Endothelial cell (in vitro differentiated cells): ENCODE measurements at places on chromosomes 5 and 9.

DNA sequence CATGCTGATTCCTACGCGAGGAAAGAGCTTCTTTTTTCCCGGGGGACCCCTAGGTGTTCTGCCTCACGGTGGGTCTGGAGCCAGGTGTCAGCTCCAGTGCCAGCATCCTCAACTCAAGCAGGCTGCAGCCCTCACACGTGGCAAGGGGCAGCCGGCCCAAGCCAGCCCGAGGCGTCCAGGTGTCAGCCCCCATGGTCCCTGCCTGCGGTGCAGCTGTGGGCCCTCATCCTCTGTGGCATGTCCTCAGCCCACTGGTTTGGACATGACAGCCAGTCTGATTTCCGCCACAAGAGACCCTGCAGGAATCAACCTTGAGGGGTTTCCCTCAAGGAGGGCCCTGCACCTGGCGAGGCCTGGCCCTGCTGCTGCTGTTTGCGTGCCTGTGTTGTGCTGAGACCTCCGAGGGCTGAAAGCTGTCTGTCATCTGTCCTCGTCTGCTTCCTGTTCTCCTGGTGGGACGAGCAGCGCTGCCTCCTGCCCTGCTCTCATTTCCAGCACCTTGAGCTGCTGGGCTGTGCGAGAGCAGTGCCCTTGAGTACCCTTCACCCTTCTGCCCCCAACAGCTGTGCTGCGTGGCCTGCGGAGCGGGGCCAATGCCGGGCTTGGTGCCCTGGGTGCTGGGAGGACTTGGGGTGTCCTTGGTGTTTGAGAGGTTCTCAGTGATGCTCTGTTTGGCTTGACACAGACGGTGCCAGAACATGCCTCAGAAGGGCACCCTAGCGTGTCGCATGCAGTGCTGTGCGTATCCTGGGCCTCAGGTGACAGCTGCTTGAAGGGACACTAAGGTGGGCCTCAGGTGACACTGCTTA lies 137.6 kb downstream of the CACNA1B start:
- no peak for DNase-seq

- DNase-seq = no peak
Measured at GRCh38 chr5:112671687-112672086, 66.0 kb upstream of the APC start.

DNA sequence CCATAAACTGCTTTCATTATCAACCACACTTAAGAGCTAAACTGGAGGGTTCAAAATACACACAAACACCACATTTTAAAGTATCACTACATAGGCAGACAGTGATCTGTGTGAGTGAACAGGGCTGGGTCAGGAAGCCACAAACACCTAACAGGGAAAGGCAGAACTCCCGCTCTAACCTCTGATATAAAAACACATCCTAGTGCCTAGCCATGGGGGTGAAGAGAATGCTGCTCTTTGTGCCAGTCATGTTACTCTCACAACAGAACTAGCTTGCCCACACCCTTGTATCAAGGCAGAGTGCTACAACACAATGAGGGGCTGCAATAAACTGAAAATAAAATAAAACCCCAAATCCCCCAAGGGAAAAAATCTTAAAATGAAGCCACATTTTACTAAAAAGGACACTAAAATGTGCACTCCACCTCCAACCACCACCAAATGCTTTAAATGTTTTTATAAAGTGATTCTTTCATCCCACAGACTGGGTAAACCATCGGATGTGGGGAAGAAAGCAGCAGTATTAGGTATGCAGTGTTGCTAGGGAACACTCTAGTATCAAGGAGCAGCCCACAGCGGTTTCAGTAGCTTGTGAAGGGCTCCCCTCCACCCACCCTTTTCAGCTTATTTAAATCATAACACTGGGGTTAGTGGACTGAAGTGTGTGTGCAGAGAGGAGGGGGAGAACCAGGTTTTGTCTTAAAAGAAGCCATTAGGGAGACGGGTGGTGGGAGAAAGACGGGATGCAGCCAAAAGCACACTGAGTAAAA lies 64.5 kb downstream of the TMEM161B start:
- no peak for DNase-seq

- DNase-seq = no peak
Measured at GRCh38 chr5:115559524-115559923, 14.9 kb upstream of the FEM1C start.

- DNase-seq = no peak
Measured at GRCh38 chr5:25694801-25695200, 1050.0 kb upstream of the CDH10 start.

DNA sequence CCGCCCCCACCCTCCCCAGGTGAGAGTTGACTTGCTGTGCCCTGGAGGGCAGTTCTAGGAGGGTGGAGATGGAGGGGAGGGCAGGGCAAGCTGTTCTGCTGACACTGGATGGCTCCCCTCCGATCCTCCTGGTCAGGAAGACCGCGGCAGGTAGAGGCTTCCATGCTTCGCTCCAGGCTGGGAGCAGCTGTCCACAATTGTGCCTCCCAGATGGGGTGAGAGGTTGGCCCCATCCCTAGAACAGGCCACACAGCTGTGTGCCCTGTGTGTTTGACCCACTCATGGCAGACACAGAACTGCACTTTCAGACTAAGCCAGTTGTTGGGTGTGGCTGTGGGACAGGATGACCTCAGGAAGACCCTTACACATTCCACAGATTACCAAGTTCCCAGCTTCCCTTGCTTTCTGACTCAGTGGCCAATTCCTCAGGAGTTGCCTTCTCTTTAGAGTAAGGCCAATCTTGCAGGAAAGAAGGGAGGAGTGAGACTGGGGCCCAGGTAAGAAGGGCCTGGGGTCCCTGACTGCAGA lies 72.1 kb upstream of the HSPA9 start:
- no peak for DNase-seq

DNA sequence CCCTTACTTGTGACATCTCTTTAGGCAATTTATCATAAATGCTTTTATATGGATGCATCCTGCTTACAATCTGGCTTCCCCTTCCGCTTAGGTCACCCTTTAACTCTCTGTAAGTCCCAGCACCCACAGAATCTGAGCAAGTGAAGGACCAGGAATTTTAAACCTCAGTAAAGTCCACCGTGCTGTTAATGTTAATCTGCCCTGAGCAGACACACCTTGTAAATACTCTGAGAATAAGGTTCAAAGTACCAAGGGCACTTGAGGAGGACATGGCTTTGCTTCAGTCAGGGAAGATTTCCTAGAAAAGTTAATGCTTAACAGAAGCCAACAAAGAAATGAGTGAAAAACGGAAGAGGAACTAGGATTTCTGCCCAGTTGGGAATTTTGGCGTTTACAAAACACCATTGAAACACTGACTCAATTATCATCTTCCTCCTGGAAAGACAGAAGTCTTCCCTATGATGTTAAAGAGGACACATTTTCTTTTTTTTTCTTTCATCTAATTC lies 26.4 kb upstream of the TTC39B start:
- no peak for DNase-seq

- DNase-seq = no peak
Measured at GRCh38 chr9:127130661-127131538, 8.5 kb upstream of the ANGPTL2 start.

GRCh38 chr5:75617736-75618352 lies 6.6 kb downstream of the ANKDD1B start:
- DNase-seq = no peak

DNA sequence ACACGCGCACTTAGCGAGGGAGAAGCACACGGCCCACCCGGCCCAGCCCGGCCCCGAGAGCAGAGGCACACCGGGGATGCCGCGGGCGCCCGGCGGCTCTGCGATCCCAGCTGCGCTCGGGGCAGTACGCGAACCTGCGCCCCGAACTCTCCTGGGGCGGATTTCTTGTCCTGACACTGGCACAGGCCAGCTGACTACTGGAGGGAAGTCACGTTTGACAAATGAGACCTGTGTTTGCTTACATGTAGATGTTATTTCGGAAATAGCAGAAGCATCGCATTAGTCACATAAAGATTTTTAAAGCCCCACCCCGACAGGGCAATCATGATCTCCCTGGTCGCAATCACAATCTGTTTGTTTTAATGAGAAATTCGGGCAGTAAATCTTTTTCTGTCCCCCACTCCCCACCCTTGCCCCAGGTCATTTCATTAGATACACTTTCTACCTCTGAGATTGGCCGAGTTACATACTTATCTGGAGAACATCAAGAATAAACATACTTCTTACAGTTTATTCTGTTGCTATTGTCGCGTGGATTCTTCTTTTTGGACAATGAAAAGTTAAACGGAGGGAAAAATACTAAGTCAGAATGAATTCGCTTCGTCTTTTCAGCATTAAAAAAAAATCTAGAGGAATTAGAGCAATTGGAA lies 518.9 kb downstream of the CTNND2 start:
- DNase-seq = no peak

GRCh38 chr5:128099944-128100343 lies 16.4 kb downstream of the SLC12A2 start:
- no peak for DNase-seq

- DNase-seq = no peak
Measured at GRCh38 chr5:40223884-40224402, 455.8 kb upstream of the PTGER4 start.

DNA sequence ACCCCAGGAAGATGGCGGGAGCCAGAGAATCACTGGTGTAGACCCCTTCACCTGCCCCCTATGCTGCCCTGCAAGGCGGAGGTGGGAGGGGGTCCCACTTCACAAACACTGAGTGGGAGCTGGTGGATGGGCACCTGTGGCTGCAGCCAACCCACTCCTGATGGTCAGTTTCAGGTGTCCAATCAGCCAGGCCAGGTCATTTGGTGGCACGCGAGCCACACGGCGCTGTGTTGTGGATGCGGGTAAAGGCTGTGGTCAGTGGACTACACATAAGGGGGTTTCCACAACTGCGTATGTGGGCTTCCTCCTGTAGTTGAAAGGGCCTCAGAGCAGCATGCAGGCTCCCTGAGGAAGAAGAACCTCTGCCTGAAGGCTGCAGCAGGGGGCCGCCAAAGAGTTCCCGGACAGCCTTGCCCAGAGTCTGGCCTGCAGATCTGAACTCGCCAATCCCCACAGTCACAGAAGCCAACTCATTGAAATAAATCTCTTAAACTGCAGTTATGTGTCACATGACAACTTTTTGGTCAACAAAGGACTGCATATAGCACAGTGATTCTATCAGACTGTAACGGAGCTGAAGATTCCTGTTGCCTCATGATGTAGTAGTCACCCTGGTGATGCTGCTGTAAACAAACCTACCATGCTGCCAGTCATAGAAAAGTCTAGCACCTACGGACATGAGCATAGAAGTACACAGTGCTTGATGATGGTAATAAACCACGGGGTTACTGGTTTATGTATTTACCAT lies 284.7 kb upstream of the IRX2 start:
- no peak for DNase-seq

- DNase-seq = no peak
Measured at GRCh38 chr5:128551476-128551875, 13.4 kb upstream of the FBN2 start.

GRCh38 chr9:22052376-22052945 lies 43.4 kb upstream of the CDKN2B start:
- DNase-seq = no peak

DNA sequence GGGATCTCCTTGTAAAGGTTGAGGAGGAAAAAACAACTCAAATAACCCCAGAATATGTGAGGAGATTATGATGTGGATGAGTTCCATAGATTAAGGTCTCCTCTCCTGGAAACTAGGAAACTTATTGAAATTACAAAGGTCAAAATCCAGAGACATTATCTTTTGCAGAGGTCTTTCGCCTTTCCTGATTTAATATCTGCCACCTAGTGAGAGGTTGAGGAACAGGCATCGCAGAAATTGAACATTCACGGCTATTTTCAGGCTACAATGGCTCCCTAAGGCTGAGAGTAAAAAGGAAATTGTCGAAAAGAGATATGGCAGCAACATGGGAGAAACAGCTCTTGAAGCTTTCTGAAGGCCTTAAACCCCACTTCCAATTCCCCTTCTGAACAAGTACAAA lies 127.5 kb upstream of the PLCXD3 start:
- DNase-seq = no peak

GRCh38 chr9:134043531-134043988 lies 18.3 kb downstream of the BRD3OS start:
- no peak for DNase-seq

- no peak for DNase-seq
Measured at GRCh38 chr9:113187929-113188595, 33.0 kb downstream of the FKBP15 start.

- no peak for DNase-seq
Measured at GRCh38 chr5:8557728-8558127, 688.8 kb downstream of the MTRR start.

- no peak for DNase-seq
Measured at GRCh38 chr5:2701592-2701991, 49.9 kb downstream of the IRX2 start.

GRCh38 chr9:119332522-119332921 lies 36.7 kb downstream of the BRINP1 start:
- DNase-seq = no peak
